ENCODE measurements at places on chromosomes 1 and 21.

GRCh38 chr1:18155881-18156385 is 48.3 kb downstream of the IGSF21 start:
- no peak for DNase-seq

DNA sequence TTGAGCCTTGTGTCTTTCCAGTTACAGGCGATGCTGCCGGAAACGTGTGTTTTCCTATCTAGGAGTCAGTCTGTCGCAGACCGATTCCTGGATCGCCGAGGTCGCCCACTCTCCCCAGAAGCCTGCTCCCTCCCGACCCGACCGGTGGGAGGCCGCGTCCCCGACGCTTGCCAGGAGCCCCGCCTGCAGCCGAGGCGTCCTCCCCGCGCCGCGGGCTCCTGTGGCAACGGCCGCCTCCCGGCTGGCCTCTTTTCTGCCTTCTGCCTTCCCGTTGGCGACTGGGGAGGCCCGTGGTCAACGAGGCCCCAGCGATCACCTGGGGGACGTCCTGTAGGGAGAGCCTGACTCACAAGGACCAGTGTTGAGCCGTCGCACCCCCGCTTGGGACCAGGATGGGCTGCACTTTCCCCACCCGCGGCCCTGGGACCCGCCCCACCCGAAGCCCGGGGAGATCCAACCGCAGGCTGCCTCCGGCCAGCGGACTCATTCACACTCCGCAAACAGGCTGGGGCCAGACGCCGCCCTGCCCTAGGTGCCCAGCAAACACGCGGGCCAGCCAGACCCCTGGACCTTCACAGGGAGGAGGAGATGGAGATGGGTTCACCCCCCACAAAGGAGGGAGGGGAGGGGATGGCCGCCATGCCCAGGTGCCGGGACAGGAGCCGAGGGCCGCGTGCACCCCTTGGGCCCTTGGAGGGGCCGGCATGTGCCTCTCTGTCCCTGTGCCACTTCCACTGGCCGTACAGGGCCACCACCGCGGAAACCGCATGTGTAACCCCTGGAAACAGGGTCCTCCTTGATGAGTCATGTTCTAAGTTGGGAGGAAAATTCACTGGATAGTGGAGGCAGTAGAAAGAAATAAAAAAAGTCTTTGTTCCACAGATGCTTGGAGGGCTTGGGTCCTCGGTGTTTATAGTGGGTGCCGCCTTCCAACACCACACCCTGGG is 7.2 kb upstream of the COL6A1 start:
- DNase-seq = peak; percentile 79

DNA sequence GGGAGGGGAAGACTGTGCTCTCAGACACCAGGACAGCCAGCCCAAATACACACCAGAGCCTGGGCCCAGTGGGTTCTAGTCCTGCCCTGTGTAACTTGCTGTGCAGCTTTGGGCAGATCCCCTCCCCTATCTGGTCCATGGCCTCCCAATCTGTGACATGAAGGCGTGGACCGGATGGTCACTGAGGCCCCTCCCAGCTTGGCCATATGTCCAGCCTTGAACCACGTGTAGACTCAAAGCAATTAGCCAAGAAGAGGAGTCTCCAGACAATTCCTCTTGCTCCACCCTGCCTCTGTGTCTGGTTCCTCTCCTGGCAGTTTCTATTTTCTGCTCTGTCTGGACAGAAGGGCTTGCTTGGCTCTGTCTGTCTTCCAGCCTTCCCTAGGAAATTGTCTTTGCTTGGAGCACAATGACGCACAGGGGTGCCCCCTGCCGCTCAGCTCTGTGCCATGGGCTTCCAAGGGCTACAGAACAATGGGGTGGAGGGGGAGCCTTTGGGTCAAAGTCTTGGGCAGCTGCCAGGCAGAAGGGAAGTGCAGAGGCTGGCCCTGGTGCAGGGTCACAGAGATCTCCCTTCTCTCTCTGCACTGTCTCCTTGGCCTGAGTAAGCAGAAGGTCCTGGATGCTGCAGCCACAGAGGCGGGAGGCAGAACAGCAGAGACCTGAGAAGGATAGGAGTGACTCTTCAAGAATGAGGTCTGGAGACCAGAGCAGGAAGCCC is 66.1 kb downstream of the TENT5C start:
- no peak for DNase-seq

DNA sequence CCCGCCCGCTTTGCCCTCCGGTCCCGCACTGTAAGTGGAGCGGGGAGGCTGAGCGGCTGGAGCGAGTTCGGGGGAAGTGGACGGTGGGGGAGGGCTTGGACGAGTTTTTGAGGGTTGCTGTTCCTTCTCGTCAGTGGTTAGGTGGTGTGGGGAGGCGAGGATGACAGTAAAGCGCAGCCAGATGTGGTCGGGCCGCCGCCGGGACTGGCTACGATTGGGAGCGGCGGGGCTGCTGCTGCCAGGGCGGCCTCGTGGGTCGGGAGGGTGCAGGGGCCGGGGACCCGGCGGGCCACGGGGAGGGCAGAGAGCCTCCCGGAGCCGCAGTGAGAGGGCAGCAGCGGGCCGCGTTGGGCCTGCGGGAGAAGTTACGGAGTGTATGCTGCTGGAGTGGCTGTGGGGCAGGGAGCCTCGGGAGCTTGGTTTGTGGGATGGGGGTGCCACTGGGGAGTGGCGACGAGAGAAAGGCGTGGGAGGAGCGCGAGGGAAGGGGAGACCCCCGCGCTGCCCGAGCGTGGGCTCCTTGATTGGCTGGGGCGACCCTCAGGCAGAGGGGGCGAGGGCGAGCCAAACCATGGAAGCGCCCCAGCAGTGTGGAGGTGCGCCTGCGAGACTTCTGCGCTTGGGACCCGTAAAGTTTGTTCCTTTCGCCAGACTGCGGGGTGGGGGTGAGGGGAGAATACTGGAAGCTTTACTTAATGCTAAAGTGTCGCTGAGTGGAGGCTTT is 2.1 kb downstream of the ADGRL2 start:
- peak; percentile 53 for DNase-seq

DNA sequence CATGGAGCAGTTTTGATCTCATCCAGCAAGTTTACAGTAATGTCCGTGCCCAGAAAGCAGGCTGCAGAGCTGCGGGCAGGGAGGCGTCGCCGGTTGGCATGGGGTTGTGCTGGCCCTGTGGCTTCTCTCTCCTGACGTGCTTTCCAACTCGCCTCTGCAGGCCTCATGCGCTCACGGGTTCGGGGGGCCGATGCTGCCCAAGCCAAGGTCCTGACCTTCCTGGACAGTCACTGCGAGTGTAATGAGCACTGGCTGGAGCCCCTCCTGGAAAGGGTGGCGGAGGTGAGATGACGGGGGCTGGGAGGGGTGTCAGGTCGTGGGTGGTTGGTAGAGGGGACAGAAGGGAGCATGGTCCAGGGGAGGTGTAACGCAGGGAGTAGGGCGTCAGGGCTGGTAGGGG is 176.1 kb downstream of the GALNT2 start:
- no peak for DNase-seq

- no peak for DNase-seq
Observed at GRCh38 chr1:42323551-42323950, 11.5 kb downstream of the FOXJ3 start.

DNA sequence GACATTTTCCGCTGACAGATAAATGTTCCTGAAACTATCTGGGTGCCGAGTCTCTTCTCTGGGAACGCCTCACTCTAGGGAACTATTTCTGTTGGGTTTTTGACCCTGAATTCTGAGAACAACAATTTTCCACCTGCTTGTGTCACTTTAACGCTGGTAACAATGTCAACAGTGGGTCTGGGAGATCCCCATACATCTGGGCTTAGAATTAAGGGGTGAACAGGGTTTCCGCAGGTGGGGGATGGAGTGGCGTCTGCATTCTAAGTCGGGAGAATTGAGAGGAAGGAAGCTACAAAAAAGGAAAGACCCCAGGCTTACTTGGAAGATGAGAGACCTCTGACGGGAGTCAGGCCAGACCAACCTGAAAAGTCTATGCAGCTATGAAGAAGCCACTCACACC is 8.7 kb downstream of the CD247 start:
- DNase-seq = no peak

Measured in T1000 (cell line).